ENCODE measurements at places on chromosomes 4 and X.

DNA sequence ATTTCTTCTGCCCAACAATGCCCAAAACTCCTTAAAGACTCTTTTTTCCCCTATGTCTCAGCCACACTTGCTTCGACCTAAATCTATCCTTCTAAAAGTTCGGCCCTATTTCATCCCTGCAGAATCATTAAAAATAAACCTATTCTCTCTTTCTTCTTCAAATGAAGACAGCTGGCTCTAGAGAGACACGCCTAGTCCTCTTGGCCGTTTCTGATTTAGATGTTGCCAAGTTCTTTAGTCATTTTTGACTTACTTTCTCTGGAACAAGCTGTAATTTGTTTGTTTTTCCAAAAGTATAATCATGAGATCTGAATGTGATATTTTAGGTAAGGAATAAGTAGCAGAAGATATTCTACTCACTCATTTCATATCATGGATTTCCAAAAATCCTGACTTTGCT, 211.6 kb downstream of the CENPC start:
- no peak for DNase-seq

DNA sequence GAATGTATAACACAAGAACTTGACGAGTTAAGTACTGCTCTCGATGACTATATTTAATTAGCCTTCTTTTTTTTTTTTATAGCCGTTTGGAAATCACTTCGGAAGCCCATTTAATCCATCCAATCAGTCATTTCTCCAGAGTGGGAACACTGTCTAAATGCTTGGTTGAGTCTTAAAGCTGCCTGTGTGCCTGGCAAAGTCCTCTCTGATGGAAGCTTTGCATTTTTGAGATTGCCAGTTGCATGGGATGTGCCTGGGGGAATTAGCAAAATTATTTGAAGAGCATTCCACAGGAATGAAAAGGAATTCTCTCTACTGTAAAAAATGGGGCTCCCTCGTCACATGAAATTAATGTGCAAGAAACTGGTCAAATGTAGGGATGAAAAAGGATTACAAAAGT, 398.8 kb upstream of the RPS6KA3 start:
- no peak for DNase-seq

DNA sequence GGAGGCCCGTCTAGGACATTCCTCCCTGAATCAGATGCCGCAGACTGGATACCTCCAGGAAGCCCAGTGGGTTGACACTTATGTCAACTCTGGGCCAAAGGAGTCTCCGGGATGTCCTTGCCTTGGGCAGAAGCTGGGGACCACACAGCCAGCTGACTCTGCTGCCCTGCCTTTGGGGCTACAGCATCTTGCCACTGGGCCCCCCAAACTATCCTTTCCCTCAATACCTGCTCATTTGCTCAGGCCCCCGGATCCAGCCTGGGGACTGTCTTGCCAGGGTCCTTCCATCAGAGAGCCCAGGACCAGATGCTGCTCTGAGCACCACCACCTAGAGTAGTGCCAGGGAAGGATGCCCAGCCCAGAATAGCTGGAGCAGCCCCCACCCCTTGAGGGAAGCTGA, 19.0 kb downstream of the RAB33A start:
- DNase-seq: no peak

- no peak for DNase-seq
Measured at GRCh38 chr4:41620594-41621256, 82.8 kb downstream of the LIMCH1 start.

- DNase-seq: no peak
Measured at GRCh38 chr4:53682196-53682595, 90.9 kb upstream of the LNX1 start.

DNA sequence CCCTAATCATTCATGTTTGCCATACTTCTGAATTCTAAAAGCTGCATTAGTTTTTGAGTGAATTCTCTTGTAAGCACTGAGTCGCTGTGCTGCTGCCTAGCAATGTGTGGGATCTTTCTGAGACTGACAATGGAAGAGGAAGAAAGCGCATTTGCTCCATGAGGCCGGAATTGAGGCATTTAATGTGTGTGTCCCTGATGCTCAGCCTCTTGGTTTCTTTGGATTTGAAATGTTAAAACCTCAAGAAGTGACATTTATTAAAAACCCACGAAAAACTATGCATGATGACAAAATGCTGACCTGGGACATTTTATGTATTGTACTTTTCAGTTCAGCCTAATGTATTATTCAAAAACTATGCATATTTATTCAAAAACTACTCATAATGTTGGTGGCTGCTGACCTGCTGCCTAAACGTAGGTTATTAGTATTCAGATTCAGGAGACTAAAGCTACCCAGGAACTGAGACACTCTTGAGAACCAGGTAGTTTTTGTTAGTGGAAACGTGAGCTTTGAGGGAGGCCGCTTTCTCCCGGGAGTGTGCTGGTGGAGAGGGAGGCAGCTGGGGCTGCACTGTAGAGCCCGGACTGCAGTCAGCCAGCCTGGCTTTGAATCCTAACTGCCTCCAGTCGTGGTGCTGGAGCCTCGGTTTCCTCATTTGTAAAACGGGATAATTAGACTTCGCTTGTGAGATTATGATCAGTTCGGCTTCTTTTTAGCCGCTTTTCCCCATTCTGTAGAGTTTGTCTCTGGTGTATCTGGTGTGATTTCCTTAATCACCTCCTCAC, 11.3 kb downstream of the RGS12 start:
- no peak for DNase-seq

- DNase-seq: no peak
Measured at GRCh38 chr4:183345261-183345660, 23.0 kb upstream of the CLDN24 start.

DNA sequence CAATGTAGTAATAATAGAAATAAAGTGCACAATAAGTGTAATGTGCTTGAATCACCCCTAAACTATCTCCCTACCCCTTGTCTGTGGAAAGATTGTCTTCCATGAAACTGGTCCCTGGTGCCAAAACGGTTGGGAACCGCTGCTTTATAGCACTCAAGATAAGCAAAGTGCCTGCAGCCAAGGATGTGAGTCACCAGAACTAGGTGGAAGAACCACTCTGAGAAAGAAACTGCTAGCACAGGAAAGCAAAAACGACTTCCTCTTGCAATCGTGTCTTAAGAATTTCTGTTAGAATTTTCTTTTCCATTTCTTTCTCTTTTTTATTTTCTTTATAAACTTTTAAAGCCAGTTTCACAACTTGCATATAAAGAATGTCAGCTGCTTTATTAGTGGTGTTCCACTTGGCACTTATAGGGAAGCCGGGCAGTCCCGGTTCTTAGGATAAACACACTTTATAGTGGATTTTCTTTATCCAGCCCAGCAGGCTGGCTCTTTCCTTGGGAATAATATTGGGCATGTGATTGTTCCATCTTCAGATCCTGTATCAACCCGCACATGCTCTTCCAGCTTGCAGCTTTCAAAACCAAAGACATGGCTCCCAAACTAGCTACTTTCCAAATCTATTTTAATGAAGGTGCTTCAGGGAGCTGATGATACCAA, 32.3 kb upstream of the CXCL8 start:
- no peak for DNase-seq

DNA sequence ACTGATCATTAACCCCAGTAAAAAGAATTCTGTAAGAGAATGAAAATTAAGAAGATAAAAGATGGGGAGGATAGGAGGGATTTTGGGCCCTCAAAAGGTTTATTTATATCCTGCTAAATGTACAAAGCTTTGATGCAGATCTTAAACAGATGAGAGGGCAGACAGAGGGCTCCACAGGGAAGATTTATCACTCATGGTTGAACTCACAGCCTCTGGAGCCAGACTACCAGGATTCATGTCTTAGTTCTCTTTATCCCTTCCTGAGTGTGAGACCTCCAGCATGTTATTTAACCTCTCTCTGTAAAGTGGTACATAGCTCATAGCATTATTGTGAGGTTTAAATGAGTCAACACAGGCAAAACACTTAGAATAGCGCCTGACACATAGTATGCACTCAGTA, 74.4 kb downstream of the SOWAHB start:
- DNase-seq: no peak

GRCh38 chr4:40409835-40410234, 74.7 kb downstream of the CHRNA9 start:
- DNase-seq: no peak

DNA sequence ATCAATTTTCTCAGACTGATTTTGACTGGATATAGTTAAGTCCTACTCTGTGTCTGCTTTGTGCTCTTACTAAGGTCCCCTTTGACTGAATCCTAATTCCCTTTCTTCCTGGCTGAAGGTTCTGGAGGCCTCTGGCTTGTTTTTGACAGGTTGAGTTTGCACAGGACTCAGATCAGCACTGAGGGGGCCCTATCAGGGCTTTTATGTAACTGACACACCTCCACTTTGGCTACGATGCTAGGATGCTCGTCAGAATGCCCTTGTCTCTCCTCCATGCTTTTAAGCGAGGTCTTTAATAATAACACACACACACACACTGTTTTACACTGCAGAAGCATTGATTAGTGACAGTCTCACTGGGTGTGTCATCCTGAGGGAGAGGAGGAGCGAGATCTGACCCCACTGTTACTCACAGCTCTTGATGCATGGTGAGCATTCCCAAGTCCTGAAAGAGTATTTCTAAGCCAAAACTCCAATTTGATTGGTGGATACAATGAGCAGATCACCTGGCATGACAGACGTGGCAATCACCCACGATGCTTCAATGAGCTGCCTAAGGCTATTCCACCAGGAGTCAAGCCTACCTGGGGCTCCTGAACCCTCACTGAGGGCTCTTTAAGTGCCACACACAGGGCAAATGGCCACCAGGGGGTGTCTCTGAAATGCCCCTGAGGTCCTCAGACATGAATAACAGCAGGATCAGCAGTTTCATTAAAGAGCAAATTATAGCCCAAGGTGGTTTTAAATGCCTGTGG, 130.4 kb upstream of the CPEB2 start:
- no peak for DNase-seq

Data from stimulated activated CD8-positive, alpha-beta memory T cell treated with anti-CD3 and anti-CD28 coated beads, Interleukin-7, amount 100 ng/mL, for 48 hours (primary cell).